ENCODE measurements at places on chromosomes 6 and 20.

- peak; percentile 14 for DNase-seq
Measured at GRCh38 chr20:37723668-37724067, 29.8 kb downstream of the CTNNBL1 start.

- DNase-seq = no peak
Measured at GRCh38 chr6:53115741-53116140, 32.9 kb downstream of the GCM1 start.

- peak; percentile 79 for DNase-seq
Measured at GRCh38 chr6:11575408-11576033, 38.0 kb downstream of the TMEM170B start.

DNA sequence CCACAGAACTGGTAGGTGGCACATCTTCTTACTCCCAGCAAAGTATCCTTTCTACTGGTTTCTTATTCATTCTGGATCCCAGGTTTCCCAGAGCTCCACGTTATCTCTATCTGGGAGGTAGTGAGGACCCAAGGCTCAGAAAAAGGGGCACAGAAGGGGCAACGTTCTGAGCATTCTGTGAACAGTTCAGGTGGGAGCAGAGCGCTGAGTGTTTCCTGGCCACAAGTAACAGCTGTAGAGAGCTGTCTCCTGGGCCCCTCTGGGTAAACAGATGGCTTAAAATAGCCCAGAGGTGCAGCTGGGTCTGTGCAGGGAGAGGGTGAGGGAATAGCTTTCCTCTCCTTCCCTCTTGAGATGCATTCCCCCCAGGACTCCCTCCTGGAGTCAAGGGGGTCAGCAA, 2.1 kb downstream of the APOBEC2 start:
- DNase-seq = peak; percentile 65

DNA sequence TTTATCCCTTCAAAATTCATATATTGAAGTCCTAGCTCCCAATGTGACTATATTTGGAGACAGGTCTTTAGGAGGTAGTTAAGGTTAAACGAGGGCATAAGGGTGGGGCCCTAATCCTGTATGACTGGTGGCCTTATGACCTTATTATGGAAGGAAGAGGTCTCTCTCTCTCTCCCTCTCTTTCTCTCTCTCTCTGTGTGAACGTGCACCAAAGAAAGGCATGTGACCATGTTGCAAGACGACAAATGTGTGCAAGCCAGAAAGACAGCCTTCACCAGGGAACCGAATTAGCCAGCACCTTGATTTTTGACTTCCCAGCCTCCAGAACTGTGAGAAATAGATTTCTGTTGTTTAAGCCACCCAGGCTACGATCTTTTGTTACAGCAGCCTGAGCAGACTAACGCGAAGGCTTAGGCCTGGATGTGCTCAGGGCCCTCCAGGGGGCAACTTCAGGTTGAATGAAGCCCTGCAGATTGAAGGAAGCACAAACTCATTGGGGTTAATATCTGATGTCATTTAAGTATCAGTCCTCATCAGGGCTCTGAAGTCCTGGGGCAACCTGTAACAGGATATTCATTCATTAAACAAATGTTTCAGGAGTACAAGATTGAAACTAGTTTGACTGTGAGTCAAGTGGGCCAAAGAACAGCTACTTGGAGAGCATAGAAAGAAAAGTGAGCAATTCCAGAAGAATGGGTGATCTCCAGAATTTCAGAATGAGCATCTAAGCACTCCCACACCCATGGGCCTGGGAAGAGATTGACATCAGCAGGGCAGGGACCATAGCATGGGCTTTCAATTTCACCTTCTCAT, 157.4 kb upstream of the TNFAIP3 start:
- no peak for DNase-seq

Measured in NCI-H1417 (cell line).